ENCODE measurements at places on chromosomes 16 and 17. TPM values are rescaled to one million over a fixed set of nuclear protein-coding genes. Genes with fewer than 3 reads are reported as not detected.

The FBXW10 gene
- not detected for total RNA-seq

The PRSS27 gene
- total RNA-seq, result 1.4 TPM

The THUMPD1 gene
- 45.1 TPM for total RNA-seq

The CACNG5 gene
- total RNA-seq, result not detected

The KCNAB3 gene
- 11.0 TPM for total RNA-seq

The KRTAP17-1 gene
- total RNA-seq, result not detected
